ENCODE measurements at places on chromosomes 6 and 20.

DNA sequence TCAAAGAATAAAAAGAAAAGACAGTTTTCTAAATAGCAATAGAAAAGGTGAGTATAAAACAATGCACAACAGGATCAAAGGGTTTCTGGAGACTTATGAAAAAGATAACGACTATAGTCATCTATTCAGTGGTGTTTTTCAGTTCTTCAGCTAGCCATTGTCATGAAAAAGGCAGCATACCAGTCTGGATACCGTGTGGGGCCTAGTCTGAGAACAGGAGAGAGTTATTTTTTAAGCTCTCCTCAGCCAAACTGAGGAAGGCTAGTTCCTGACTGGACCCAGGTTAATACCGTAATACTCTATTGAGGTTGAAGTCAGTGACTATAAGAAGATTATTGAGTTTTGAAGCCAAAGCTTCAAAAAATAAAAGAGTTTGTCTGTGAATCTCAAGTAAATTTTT is 49.5 kb downstream of the PLN start:
- DNase-seq, result no peak

DNA sequence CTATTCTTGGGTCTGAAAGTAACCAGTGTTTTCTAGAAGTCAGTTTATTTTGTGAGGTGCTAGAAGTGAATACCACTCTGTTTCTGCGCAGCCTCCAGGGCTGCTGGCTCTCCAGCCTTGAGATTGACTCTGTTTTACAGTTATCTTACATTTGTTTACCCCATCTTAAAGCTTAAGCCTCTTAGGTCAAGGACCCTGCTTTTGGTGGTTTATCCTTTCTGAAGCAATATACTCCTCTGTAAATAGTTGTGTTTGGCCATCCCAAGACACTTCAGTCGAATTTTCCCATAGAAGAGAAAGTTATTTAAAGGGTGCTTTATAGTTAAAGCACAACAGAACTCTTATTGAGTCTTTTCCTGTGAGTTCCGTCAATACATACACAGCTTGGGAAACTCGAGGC is 190.6 kb upstream of the RSPO3 start:
- DNase-seq, result no peak

- DNase-seq, result no peak
Measured at GRCh38 chr6:90369024-90369519, 72.4 kb upstream of the BACH2 start.

DNA sequence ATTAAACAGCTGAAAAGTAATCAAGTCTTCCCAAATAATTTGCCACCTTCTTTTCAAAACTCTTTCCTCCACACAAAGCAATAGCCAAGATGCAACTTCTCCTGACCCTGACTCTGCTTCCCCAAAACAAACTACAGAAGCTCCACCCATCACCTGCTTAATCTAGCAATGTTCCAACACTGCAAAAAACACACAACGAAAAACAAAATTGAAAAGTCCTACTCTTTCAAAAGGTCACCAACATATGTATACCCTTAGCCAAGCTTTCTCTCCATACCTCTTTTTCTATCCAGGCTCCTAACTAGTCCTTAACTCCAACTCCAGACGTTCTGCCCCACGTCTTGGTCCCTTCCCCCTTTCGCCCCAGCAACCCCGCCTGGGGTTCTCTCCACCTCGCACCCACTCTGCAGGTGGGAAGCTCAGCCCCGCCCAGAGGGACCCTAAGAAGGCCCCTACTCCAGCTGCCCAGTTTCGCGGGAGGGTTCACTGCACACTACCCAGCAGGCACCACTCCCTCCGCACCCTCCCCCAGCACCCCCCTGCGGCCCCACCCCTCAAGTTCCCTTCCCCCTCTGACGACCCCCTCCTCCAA is 717 bp downstream of the CSNK2A1 start:
- DNase-seq, result no peak

- DNase-seq, result no peak
Measured at GRCh38 chr20:43176726-43177125, 13.0 kb downstream of the PTPRT start.

DNA sequence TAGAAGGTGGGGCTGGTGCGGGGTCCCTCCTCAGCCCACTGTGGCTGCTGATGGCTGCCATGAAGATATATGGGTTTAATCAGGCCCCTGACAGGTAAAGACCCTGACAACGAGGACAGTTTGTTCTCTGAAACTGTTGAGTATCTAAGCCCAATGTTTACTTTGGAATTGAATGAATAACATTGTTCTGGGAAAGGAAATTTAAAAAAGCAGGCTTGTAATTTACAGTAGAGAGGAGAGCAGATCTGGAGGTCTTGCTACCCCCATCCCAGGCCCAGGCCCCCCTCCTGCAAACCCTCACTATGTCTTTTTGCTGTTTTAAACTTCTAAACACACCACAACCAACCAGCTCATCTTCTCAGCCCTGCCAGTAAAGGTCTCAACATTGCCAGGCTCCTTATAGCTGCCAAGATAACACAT is 171.3 kb downstream of the CDC5L start:
- no peak for DNase-seq

DNA sequence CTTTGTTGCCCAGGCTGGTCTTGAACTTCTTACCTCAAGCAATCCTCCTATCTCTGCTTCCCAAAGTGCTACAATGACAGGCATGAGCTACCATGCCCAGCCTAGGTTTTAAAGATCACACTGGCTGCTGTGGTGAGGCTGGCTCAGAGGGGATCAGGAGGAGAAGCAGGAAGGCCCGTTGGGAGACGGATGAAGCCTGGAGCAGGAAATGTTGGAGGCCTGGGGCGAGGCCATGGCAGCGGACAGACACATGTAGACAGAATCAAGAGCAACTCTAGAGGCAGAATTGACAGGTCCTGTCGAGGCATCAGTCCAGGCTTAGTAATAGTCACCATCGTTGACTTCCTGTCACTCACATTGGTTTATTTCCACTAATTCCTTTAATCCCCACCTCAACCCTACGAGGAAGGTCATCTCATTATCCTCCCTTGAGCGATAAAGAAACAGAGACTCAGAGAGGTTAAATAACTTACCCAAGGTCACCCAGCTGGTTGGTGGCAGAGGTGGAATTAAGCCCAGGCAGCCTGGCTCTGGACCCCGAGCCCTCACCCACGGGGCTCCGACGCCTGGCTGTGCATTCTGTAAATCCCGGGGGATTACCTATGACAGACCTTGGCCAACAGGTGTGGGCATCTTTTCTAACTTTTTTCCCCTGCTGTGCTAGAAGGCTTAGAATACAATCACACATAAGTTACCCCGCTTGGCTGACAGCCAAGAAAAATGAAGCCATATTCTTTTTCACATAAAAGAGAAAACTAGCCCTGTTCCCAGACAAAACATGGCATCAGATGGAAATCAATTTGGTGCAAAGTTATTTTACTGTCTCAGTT is 113.4 kb downstream of the EYA2 start:
- DNase-seq, result no peak

DNA sequence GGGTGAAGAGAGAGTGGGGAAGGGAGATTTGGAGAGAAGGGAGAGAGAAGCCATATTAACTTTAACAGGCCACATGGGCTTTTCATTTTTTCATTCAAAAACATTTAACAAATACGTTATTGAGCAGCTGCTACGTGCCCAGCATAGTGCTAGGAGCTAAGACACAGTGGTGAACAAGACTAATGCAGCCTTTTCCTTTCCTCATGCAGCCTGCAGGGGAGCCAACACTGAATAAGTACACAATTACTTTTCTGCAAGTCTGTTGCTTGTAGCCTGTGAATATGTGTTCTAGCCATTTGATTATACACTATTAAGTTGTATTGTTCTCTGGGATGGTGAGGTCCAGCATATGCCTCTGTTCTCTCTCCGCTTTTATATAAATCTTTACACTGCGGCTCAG is 1.9 kb upstream of the BLOC1S5 start:
- no peak for DNase-seq

GRCh38 chr6:1993042-1993441 is 252.4 kb downstream of the GMDS start:
- no peak for DNase-seq

- no peak for DNase-seq
Measured at GRCh38 chr20:24389686-24390085, 79.7 kb upstream of the SYNDIG1 start.

DNA sequence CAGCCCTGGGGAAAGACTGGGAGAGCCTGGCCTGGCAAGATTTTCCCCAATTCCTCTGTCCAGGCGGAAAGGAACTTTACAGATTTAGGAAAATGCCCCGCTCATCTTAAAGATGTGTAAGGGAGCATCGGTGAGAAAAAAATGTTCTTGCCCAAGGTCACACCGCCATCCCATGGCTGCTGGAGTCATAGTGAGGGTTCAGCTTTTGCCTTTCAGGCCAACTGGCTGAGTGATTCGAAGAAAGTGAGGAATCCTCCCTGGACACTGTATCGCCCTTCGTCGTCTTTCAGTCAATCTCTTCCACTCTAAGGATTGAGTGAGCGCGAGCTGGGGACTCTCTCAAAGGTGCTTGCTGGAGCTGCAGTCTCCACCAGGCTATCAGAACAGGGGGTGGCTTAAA is 1.4 kb downstream of the WFDC2 start:
- DNase-seq, result no peak

- DNase-seq, result no peak
Measured at GRCh38 chr6:27288136-27289044, 23.7 kb downstream of the POM121L2 start.

DNA sequence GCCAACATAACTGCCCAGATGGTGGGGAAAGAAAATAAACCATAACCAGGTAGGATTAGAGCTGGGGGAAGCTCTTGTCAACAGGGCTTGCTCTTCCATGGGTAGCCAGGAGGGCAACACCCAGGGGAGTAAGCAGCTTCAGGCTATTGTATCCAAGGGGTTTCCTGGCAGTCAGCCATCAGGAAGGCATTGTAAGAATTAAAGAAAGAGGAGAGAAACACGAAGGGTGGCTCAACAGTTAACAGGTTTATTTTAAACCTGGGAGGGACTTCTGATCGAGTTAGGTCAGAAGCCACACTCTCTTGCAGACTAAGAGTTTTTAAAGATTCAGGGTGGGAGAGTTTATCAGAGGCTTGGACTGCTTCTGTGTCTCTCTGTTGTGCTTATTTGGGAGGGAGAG is 114.2 kb downstream of the QRSL1 start:
- DNase-seq, result no peak
